Globus pallidus (tissue), 1 donor: ENCODE measurements at places on chromosomes 11 and 22.
A peak's percentile ranks its signal among the peaks of the same experiment; 100 is the strongest.

GRCh38 chr11:78015878-78016277, 7.2 kb downstream of the KCTD14 start:
- no peak for DNase-seq

DNA sequence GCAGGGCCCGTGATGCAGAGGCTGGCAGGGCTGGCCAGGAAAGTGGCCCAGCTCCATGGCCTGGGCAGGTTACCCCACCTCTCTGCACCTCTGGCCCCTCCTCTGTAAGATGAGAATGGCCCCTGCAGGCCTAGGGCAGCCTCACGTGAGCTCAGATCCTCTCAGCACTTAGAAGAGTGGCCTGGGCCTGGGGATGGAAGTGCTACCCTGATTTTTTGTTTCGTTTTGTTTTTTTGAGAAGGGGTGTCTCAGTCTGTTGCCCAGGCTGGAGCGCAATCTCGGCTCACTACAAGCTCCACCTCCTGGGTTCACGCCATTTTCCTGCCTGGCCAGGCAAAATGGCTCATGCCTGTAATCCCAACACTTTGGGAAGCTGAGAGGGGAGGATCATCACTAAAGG, 982 bp downstream of the APOBEC3H start:
- DNase-seq: no peak

DNA sequence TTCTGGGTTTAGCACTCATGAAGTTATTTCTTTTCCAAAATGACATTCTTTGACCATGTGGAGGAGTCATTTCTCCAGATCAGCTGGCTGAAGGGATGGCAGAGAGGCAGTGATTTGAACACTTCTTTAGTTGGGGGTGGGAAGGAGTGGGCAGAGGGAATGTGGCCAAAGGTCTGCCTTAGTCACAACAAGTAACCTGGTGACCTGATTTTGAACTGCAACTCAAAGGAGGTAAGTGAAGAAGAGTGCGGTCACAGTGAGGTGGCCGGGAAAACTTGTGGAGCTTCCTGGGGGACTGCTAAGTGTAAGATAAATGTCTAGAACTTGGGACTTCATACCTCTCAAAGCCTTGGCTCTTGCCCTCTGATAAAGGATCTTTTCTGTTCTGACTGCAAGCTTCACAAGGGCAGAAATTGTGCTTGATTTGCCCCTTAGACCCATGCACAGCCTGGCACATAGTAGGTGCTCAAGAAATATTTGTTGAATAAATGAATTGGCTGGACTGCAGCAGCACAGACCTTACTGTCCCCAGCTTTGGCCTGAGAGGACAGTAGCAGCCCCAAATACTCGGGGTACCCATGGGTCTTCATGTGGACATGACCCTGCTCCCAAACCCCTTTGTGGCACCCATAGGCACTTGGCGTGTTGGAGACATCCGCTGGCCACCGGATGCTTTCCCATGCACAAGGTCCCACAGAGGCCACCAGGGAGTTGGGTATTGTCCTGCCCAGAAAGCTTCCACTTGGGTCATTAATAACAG, 99.0 kb upstream of the ALX4 start:
- no peak for DNase-seq

DNA sequence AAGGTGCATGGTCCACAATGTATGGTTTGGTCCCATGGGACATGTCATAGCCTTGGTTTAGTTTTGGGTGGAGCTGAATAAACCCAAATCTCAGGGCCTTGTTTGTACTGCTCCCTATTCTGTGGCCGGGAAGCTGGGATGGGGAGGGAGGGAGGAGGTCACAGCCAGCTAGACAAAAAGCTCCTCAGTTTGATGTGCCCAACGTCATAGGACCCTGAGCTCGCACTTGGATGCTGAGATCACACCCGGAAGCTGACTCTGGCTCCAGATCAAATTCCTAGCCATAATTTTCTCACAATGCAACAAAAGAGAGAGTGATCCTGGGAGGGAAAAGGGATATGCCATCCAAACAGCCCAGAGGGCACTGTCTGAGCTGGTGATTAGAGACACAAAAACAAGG, 1.5 kb downstream of the HSPB2 start:
- peak; percentile 97 for DNase-seq

DNA sequence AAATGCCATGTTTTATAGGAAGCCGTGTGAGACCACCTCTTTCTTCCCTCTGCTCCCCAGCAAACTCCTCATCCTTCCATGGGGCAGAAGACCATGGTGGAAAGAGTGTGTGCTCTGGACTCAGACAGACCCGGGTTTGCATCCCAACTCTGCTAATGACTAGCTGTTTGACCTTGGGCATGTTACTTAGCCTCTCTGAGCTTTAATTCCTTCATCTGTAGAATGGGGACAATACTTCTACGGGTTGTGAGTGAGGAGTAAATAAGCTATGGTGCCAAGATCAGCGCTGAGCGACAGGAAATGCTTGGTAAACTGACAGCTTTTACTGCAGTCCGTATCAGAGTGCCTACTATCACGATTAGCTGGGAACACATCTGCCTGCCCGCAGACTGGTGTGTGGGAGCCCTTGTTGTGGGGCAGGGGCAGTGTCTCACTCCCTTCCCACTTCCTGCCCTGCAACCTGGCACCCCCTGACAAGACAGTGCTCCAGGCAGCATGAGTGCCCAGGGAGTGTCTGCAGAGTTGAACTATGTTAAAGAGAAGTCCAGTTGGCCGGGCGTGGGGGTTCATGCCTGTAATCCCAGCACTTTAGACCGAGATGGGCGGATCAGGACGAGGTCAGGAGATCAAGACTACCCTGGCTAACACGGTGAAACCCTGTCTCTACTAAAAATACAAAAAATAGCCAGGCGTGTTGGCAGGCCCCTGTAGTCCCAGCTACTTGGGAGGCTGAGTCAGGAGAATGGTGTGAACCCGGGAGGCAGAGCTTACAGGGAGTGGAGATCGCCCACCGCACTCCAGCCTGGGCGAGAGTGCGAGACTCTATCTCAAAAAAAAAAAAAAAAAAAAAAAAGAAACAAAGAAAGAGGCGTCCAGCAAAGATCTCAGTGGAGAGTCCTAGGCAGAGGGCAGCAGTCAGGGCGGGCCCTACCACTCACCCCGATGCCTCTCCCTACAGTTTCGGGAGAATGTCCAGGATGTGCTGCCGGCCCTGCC, 2.2 kb downstream of the SEC14L2 start:
- DNase-seq: no peak

- DNase-seq: no peak
These were observed 1.7 kb upstream of the ABTB2 start for GRCh38 chr11:34359548-34359891.

DNA sequence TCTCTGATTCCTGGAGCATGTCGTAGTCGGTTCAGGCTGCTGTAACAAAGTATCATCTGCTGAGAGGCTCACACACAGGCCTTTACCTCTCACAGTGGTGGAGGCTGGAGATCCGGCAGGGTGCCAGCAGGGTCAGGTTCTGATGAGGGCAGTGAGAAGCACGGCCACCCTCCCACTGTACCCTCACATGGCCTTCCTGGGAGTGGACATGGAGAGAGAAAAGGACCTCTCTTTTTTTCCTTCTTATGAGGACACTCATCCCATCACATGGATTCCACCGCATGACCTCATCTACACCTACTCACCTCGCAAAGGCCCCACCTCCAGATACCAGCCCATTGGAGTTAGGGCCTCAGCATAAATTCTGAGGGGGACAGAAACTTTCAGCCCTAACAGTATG, 99.5 kb downstream of the BCR start:
- DNase-seq: no peak

- no peak for DNase-seq
These were observed 3.1 kb downstream of the SCN4B start for GRCh38 chr11:118149493-118149892.

- no peak for DNase-seq
These were observed 86.6 kb downstream of the FBXO7 start for GRCh38 chr22:32561163-32561562.

GRCh38 chr22:28241656-28242290, 322.7 kb upstream of the PITPNB start:
- no peak for DNase-seq

- DNase-seq: no peak
These were observed 31.9 kb downstream of the FBLN1 start for GRCh38 chr22:45534339-45535192.

DNA sequence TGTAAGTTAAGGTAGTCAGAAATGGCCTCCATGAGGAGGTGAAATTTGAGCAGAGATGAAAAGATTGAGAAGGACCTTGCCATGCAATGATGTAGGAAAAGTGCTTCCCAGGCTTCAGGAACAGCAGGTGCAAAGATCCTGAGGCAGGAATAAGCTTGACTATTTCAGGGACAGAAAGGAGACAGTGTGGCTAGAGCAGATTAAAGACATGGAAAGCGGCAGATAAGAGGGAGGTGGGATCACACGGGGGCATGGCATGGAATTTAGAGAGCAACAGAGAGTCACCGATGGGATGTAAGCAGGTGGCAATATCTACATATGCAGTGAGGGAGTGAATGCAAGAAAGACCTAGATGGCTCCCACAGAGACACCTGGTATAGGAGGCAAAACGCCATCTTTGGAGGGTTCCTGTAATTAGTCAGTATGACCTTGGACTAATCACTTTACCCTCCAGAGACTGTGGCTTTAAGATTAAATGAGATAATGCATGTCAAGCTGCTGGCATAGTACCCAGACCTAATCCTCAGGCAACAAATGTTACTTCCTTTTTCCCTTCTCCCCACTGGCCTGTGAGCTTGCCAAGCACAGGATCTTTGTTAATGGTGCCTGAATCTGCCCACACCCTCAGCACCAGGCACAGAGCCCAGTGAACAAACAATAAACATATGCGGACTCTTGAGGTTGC, 24.6 kb upstream of the ACER3 start:
- DNase-seq: no peak

GRCh38 chr11:40291741-40292140, 1167.7 kb downstream of the LRRC4C start:
- DNase-seq: peak; percentile 76

DNA sequence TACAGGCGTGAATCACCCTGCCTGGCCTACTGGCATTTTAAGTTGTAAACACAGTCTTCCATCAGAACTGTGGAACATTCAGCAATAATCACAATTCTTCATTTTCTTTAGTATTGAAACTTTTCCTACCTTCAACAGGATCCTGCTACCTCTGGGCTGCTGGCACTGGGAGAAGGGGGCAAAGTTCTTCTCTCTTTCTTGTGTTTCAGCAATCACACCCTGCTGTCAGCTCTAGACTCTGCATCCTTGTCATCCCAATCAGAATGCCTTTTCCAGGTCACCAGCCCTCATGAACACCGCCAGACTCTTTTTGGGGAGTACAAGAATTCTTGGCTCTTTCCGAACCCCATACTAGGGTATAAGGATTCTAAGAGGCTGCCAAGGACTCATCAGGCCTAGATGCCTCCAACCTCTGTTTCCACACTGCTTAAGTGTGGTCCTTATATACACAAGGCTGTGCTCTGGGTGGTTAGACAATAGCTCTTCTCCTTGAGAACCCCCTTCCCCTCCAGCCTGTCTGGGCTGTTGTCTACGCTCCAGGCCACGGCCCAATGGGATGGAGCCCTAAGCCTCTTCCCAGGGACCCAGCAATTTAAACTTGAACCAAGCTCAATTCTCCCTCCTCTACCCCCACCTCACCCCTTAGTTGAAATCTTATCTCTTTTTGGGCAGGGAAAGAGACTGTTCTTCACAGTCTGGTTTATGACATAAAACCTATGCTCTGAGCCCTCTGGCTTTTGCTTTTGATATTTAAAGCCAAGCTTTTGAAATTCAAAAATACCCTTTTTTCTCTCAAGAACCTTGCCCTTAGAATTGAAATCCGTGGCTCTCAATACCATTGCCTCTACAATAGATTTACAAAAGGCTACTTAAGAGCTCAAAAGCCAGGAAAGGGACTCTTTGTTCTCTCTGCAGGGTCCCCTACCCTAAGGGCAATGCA, 327.4 kb downstream of the BUD13 start:
- DNase-seq: no peak
